Endothelial cell (in vitro differentiated cells): ENCODE measurements at places on chromosomes 3 and 15. TPM values are rescaled to one million over a fixed set of nuclear protein-coding genes. Genes with fewer than 3 reads are reported as not detected.

- DNase-seq = no peak
Observed at GRCh38 chr3:7713724-7714123, 787.9 kb upstream of the LMCD1 start.

DNA sequence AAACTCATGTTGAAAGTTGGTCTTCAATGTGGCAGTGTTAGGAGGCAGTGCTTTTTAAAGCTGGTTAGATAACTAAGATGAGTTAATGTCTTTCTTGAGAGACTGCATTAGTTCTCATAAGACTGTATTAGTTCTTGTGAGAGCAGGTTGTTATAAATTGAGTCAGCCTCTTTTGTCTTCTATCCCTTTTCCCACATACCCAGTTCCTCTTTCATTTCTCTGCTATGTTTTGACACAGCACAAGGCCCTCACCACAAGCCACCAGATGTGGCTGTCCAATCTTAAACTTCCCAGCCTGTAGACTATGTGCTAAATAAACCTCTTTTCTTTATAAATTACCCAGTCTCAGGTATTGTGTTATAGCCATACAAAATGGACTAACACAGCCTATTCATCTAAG is 94.6 kb upstream of the SNTN start:
- no peak for DNase-seq

DNA sequence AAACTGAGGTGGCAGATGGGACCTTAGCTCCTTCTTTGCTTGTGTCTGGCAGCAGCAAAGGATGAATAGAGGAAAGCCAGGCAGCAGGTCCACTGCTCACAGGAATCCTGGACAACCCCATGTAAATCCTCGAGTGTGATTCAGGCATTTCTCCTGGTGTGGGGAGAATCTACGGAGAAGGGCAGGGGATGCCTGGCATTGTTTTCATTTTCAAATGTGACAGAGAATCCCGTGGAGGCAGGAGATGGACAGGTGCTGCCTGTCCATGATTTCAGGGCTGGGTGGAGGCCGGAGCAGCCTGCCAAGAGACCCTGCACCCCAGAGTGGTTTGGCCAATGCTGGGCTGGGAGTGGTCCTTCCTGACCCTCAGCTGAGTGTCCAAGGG is 1.7 kb downstream of the HRH1 start:
- no peak for DNase-seq

GRCh38 chr3:177721864-177722785 is 524.8 kb upstream of the TBL1XR1 start:
- no peak for DNase-seq

DNA sequence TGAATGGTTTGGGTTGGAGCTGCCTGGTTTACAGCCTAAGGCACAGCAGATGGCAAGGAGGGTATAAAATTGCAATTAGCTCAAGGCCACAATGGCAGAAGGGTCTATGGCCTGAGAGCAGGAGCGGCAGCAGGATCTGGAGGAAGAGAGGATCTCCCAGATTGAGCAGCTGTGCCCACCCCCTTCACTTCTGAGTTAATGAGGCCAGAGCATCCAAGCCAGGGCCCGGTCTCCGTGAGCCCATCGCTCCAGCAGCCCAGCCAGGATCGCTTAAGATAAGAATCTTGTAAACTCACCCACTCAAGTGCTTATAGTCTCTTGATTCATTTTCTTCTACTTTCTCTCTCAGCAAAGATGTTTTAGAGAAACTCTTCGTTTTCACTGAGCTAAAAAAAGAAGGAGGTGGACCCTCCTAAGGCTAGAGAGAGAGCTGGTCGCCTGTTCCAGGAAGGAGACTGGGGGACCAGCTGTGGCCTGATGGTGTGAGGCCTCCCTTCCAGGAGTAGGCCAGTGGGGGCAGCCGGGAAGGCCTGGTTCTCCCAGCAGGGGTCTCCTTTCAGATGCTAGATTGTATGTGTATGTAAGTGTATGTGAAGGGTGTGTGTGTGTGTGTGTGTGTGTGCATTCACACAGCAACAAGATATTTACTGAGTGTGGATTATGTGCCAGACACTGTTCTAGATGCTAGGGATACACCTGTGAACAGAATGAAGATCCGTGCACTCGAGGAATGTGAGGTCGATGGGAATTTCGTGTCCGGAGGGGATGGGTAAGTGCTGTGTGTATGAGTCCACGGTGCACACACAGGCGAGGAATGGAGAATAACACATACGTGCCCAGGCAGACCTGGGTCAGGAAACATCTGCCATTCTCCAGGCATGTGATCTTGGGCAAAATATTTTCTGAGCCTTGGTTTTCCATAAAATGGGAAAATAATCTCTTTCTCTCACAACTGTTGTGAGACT is 18.6 kb downstream of the MAGEF1 start:
- DNase-seq = no peak

- DNase-seq = peak; percentile 44
Observed at GRCh38 chr3:24185738-24186384, 240.8 kb downstream of the NR1D2 start.

DNA sequence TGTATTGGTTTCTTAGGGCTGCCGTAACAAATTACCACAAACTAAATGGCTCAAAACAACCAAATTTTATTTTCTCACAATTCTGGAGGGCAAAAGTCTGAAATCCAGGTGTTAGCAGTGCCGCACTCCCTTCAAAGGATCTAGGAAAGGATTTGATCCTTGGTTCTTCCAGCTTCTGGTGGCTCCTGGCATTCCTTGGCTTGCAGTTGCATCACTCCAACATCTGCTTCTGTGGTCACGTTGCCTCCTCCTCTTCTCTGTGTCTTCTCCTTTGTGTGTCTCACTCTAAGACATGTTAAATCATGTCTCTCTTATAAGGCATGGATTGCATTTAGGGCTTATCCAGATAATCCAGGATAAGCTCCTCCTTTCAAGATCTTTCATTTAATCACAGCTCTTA is 262.2 kb downstream of the MEX3B start:
- DNase-seq = no peak

- no peak for DNase-seq
Observed at GRCh38 chr3:194598771-194599557, 34.3 kb downstream of the TMEM44 start.

DNA sequence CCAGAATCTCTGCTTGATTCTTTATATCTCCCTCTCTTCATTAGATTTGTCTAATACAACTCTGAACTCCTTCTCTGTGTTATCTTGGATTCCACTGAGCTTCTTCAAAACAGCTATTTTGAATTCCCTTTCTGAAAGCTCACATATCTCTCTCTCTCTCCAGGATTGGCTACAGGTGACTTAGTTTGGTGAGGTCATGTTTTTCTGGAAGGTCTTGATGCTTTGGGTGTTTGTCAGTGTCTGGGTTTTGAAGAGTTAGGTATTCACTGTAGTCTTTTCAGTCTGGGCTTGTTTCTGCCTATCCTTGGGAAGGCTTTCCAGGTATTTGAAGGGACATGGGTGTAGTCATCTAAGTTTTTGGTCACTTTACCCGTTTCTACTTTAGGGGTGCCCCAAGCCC is 781.8 kb downstream of the FHIT start:
- no peak for DNase-seq

Gene TLR9
- not detected for total RNA-seq

Gene WDR93
- 0.13 TPM for total RNA-seq

Gene PIERCE2
- total RNA-seq = 1.4 TPM
